ENCODE measurements at places on chromosomes 5 and 9.

DNA sequence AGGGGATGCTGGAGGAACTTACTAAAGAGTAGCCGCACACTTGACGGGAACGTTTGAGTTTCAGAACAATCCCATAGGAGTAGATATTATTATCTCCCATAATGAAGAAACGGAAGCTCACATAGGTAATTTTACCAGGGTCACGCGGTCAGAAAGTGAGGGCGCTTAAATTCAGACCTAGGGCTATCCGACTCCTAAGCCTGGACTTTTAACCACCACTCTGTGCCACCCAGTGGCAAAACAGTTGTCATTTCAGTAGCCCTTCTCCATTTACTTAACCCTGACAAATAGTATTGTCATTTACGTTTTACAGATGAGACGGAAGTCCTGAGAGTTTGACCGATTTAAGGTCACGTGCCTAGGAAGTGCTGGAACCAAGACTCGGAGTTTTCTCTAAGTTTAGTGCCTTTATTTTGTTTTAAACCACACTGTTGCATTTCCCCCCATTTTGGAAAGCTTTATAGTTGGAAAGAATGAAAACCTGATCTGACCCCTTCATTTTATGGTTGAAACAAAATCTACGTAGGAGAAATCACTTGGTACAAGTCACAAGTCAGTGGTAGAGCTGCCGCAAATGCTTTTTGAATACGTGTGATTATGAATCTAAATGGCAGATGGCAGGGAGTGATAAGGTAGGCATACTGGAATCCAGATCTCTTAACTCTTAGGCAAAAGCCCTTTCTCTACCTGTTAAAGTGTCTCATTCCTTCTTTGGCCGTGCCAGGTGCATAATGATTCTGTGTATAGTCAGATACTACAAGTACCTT lies 650 bp downstream of the MRRF start:
- no peak for DNase-seq

DNA sequence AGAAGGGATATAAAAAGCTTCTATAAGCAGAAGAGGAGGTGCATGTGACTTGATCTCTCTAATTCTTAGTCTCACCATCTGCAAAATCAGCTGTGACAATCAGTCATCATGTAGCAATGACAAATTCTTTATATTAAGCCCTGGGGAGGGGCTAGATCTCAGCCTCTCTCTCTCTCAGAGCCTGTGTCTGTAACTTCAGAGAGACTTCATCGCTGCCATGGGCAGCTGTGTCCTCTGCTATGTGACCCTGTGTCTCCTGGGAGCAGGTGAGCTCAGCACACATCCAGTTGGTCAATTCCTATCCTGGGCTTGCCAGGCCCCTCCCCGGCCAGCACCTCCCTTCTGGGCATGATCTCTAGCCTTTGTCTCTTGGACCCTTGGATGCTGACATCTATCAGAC lies 109.6 kb downstream of the ANKRD18B start:
- DNase-seq: no peak

- no peak for DNase-seq
These were observed at the start of gene SLC1A3 for GRCh38 chr5:36606428-36607113. Gene SLC1A3 (plus strand): TSS chr5:36606606. CDS start chr5:36608424, 1,818 bp downstream.

DNA sequence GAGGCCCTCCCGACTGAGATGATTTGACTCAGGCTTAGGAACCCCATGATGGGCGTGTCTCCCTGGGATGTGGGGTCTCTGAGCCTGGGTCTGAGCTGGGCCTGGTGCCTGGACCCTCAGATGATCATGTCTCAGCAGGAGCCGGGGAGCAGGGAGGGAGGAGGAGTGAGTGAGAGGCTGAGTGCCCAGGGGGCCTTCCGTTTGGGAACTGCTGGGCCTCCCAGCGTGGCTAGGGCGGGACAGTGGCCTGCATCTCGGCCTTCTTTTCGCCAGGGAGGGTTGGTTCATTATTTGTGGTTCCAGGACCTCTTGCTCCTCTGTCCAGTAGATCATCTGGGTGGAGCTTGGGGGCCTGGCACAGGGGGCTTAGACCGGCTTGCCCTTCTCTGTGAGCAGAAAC lies 5.6 kb downstream of the PRRX2 start:
- DNase-seq: no peak

DNA sequence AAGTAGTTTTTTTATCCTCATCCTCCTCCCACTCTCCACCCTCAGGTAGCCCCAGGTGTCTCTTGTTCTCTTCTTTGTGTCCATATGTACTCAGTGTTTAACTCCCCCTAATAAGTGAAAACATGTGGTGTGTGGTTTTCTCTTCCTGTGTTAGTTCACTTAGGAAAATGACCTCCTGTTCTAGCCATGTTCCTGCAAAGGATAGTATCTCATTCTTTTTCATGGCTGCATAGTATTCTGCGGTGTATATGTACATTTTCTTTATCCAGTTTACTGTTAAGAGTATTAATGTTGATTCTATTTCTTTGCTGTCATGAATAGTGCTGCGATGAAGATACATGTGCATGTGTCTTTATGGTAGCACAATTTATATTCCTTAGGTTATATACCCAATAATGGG lies 68.4 kb upstream of the RANBP3L start:
- no peak for DNase-seq

DNA sequence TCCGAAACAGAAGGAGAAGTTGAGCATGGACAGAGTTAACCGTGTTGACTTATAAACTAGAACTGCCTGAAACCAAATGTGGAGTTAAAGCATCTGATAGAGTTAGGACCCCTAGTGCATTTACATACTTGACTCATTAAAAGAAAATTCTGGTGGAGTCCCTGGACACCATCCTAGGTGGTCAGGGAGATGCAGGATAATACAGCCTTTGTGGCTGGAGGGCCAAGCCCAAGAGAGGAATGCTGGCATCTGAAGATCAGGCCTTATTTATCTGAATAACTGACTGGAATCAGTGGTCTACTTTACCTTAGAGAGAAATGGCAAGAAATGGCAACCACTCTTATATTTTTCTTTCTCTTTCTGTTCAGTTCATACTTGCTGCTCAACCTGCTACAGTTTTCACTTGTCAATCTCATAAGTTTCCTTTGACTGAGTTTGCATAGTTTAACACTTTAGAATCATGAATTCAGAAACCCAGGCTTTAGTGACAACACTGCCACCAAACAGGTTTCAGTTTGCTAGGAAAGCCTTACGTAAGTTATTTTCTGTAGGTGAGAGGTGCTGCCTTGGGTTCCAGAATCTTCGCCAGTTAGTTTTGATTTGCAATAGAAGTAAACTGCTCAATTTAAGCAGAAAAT lies 10.2 kb downstream of the CMYA5 start:
- DNase-seq: no peak

DNA sequence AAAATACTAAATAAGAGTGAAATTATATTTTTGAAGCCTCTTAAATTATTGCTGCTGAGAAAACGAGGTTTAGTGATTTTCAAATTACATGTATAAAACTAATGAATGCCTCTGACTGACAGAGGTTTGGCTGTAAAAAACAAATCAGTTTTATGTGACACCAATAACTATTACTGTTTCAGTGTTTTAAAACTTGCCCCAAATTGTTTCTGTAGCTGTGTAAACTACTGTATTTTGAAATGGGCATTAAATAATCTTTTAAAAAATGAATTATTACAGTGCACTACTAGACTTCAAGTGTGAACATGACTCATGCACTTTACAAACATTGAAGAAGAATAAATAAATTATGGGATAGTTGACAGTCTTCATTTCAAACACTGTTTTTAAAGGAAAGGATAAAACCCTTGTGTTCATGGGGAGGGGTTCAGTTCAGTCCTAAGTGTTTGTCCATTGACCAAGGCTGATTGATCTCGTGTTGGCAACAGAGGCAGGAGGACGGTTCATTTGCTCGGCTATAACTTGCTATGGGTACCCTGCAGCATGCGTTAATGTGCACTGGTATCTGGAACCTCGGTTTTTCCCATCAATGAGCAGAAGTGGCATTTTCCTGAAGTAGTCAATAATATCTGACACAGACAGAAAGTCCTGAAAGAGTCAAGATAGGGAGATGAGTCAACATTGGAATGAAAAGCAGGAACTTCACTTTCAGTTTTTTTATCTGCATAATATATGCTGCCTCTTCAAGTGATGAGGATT lies 15.6 kb downstream of the C5orf58 start:
- no peak for DNase-seq

- no peak for DNase-seq
These were observed 219.5 kb downstream of the NXNL2 start for GRCh38 chr9:88754452-88754851.

DNA sequence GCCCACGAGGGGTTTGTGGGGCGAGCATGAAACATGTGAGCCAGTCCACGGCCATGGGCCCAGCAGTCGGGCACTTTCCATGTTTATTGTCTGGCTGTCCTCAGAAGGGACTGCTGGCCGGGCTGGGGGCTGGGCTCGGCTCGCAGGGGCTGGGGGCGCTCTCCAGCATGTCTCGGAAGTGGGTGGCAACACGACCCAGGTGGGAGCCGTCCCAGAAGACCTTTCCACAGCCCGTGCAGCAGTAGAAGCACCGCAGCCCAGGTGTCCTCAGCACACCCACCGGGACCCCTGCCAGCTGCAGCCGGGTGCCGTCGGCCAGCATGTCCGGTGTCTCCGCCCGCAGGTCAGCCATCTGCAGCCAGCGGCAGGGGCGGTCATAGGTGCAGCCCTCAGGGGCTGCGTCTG lies 4.8 kb upstream of the NRARP start:
- DNase-seq: no peak

DNA sequence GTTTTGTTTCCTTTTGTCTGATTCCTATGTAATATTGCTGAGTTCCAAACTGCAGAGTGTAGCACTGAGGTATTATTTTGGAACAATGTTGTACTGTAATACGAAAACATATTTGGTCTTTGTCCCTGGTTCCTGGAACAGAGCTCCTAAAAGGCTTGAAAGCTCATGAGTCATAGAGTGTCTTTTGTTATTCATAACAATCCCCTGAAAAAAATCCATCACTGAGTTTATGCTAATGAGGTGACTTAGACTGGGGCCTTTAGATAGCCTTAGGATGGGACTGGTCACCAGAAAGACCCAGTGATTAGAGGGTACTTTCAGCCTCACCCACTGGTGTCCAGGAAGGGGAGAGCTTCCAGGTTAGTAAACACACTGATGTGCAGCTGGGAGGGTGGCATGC lies 132.7 kb upstream of the POU5F2 start:
- DNase-seq: no peak

GRCh38 chr5:122362361-122362760 lies 50.3 kb downstream of the SNCAIP start:
- no peak for DNase-seq

- no peak for DNase-seq
These were observed 34.1 kb upstream of the TTC23L start for GRCh38 chr5:34804913-34805312.

GRCh38 chr5:67957374-67957773 lies 258.2 kb upstream of the PIK3R1 start:
- no peak for DNase-seq

DNA sequence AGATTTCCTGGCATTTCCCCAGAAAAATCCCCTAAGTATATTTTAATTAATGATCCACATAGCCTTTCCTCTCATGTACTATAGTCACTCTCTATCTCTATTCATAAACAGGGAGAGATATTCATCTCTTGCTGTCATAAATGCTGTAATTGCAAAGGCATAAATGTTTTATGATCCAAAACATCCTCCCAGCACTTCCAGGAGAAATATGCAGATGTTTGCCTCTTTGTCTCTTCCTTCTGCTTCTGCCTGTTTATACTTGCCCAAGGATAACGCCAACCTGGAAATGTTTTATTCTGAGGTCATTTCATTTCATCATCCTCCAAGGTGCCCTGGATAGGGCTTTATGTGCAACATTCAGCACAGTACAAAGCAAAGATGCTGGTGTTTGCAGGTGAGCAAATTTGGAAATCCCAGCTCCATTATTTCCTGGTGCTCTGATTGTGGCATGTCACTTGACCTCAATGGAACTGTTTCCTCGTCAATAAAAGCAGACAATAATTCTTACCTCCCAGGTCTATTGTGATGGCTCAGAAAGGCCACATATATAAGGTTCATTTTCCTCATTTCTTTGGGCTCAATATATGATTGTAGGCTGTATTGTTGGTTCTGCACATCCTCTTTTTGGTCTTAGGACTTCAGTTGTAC lies 6.9 kb downstream of the TNFSF15 start:
- DNase-seq: no peak

DNA sequence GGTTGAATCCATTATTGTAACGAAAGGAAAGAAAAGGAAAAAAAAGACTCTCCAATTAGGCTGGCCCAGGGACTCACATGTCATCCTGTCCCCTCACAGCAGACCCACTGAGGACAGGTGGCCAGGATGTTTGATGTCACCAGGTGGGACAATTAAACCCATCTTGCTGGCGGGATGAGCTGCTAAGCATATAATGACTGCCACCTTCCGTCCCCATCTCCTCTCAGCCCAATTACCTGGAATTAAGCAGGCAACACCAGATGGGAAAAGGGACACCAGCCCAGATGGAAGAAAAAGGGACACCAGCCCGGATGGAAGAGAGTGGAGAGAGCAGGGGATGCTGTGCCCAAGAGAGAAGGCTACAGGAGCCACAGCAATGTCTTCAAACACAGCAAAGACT lies 116.6 kb upstream of the SARDH start:
- peak; percentile 51 for DNase-seq

DNA sequence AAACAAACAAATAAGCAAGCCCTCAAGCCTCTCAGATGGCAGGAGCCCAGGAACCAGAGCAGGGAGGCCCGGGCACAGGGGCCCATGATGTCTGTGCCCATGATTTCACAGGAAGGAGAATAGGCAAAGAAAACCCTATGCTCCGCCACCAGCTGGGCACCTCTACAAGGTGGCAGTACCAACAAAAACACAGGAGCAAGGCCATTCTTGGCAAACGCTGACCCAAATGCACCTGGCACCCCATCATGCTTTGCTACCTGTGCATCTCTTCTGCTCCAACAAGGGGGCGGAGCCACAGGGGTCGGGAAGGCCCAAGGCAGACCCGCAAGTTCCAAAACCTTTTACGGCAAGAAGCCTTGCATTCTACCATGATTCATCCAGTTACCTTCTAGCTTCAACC lies 3.1 kb downstream of the BRD3 start:
- DNase-seq: no peak

DNA sequence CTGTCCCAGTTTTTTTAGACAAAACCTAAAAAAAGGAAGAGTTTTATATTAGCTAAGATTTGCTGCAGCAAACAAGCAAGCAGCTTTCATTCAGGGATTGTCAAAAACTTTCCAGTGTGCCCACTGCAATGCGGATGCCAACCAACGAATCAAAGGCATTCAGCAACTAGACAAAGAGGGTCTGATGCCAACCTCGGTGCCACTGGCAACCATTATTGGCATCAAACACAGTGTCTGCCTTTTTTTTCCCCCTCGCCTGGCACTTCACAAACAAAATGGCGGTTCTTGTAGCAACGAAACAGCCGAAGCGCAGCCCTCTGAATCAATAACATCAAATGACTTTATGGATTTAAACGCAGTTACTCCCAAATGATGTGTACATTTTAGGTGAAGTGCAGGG lies 10.4 kb downstream of the NFIB start:
- no peak for DNase-seq

DNA sequence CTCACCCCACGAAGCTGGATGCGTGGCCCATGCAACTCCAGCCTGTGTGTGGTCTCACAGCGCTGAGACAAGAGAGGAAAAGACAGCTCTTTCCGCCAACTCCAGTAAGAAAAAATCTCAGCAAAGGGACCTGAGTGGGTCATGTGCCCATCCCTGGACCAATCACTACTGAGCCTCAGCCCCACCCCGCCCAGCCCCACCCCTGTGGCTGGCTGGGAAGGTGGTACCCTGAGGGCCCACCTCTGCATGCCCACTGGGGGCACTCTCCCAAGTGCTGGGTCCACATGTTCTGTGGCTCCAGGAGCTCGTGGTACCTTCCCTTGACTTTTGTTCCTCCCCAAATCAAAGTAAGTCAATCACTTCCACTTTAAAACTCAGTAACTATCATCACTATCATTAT lies 105.1 kb upstream of the SMIM23 start:
- no peak for DNase-seq

Measured in NCI-H2081 treated with DMSO at 0.1 percent for 48 hours (cell line).